ENCODE measurements at places on chromosomes 4 and X. TPM values are rescaled to one million over a fixed set of nuclear protein-coding genes. Genes with fewer than 3 reads are reported as not detected.

DNA sequence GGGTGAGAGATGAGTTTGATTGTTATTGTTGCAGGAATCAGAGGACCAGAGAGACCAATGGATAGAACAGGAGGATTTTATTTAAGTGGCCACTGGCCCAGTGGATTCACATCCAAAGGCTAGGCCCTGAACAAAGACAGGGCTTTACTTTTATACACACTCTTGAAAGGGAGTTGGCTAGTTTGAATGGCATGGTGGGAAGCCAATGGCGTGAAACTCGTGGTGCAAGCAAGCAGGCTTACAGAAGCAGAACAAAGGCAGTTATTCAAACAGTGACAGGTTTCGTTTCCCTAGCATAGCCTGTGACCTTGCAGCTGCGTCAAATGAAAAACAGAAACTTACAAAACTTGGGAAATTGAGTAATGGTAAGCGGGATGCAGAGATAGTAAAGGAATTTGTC, 110.2 kb upstream of the PRDX4 start:
- no peak for DNase-seq

TLR2 gene
- total RNA-seq, result 5.3 TPM

PPEF2 gene
- not detected for total RNA-seq

DNA sequence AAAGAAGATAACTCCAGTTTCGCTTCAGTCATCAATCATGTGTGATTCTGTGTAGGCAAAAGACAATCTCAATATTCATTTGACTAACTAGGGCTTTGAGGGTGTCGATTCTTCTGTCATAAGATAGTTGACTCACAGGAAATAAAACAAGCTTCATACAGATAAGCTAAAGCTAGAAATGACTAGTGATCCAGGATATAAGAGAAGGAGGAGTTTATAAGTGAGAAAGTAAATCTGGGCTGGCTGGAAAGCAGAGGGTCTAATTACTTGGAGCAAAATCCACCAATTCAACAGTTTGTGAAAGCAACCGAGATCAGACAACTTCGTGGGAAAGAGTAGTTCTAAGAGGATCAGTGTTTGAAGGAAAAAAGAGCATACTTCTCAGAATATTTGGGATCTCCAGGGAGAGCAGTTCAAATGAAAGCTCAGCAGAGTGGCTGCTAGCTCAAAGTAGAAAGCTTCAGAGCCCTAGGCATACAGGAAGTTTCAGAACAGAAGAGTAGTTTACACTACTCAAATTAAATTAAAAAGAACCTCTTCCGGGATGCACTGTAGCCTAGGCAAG, 429.3 kb downstream of the INPP4B start:
- DNase-seq, result no peak

TBX22 gene
- total RNA-seq, result not detected

Measured in left colon (tissue), 2 donors.